WERI-Rb-1 (cell line): ENCODE measurements at places on chromosomes 2 and 18.

- DNase-seq: peak; percentile 16
Observed at GRCh38 chr18:58024139-58024538, 19.9 kb upstream of the NEDD4L start.

DNA sequence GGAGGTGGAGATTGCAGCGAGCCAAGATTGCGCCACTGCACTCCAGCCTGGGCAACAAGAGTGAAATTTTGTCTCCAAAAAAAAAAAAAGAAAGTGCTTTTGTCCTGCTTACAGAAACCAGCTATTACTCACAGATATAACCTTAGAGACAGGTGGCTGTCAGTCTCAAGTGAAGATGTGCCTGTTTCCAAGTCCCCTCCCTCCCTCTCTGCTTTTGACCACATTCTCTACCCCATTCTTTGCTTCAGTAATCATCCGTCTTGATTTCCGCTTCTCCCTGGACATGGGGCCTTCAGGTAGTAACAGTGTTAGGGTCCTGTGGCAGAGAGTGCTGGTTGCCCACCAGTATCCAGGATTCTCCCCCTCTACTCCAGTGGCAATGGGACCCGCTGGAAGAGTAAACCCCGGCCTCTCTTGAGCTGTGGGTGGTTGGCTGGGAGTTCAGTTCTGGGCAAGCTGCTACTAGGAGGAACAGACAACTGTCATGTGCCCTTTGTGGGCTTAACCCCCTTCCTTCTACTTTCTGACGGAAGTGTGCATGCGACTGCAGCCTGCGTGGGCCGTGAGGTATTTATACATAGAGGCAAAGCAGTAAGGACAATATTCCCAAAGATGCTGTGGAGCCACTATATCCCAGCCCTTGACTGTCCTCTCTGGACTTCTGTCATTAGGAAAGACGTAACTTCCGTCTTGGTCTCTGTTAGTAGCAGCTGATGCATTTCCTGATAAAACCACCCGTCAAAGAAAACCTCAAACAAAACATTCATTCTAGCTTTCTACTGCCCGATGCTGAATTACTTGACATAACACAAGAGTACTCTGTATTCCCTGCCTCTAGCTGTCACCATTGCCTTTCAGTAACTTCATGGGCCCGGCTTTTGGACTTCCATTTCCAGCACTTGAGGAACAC lies 17.8 kb downstream of the PDCL3 start:
- no peak for DNase-seq

- DNase-seq: no peak
Observed at GRCh38 chr2:179322289-179322688, 57.7 kb upstream of the SESTD1 start.

GRCh38 chr2:190180313-190181122 lies 118.0 kb upstream of the MSTN start:
- peak; percentile 86 for DNase-seq

GRCh38 chr2:236612737-236613136 lies 43.1 kb downstream of the ACKR3 start:
- DNase-seq: no peak

GRCh38 chr2:67895227-67895941 lies 167.4 kb downstream of the C1D start:
- peak; percentile 34 for DNase-seq

- DNase-seq: no peak
Observed at GRCh38 chr2:74052732-74053710, 68.3 kb downstream of the TET3 start.
